Activated naive CD4-positive, alpha-beta T cell treated with anti-CD3 and anti-CD28 coated beads, Interleukin-2, amount 50 U/mL, for 72 hours (primary cell): ENCODE measurements at places on chromosomes 16 and 17. TPM values are rescaled to one million over a fixed set of nuclear protein-coding genes. Genes with fewer than 3 reads are reported as not detected.

ABI3 gene
- total RNA-seq: 41.5 TPM

RGS11 gene
- total RNA-seq: 0.14 TPM

HAP1 gene
- not detected for total RNA-seq

CD300LG gene
- total RNA-seq: not detected

PSMD3 gene
- total RNA-seq: 89.7 TPM

ACSM2A gene
- total RNA-seq: not detected

CDK3 gene
- total RNA-seq: 6.9 TPM

TBX21 gene
- total RNA-seq: 73.5 TPM

MYH2 gene
- not detected for total RNA-seq

PDILT gene
- not detected for total RNA-seq

CDC6 gene
- 86.7 TPM for total RNA-seq

RAPGEFL1 gene
- 7.1 TPM for total RNA-seq

RBFOX1 gene
- not detected for total RNA-seq

HBM gene
- total RNA-seq: not detected

OR2C1 gene
- total RNA-seq: not detected

NXPH3 gene
- 0.23 TPM for total RNA-seq

WDR90 gene
- total RNA-seq: 101 TPM

OR1A1 gene
- total RNA-seq: not detected

IRF8 gene
- total RNA-seq: 150 TPM

FOXC2 gene
- not detected for total RNA-seq

SCIMP gene
- total RNA-seq: not detected

DHRS7C gene
- total RNA-seq: not detected

MYL4 gene
- total RNA-seq: not detected

CA7 gene
- not detected for total RNA-seq

KRT17 gene
- 0.50 TPM for total RNA-seq

TP53I13 gene
- 52.1 TPM for total RNA-seq

KRTAP16-1 gene
- total RNA-seq: not detected

KCTD11 gene
- 3.6 TPM for total RNA-seq

SDK2 gene
- 0.66 TPM for total RNA-seq

SLC25A11 gene
- total RNA-seq: 89.1 TPM

TADA2A gene
- 33.4 TPM for total RNA-seq

ORC6 gene
- total RNA-seq: 42.9 TPM

RDM1 gene
- 8.4 TPM for total RNA-seq

SCN4A gene
- 0.10 TPM for total RNA-seq

C17orf50 gene
- total RNA-seq: not detected

HSD17B2 gene
- total RNA-seq: not detected

HAS3 gene
- 0.31 TPM for total RNA-seq
